Stimulated activated CD4-positive, alpha-beta T cell treated with anti-CD3 and anti-CD28 coated beads, Interleukin-12 subunit alpha, Interleukin-12 subunit beta, amount 100 ng/mL, for 48 hours (primary cell): ENCODE measurements at places on chromosomes 1 and 21.

DNA sequence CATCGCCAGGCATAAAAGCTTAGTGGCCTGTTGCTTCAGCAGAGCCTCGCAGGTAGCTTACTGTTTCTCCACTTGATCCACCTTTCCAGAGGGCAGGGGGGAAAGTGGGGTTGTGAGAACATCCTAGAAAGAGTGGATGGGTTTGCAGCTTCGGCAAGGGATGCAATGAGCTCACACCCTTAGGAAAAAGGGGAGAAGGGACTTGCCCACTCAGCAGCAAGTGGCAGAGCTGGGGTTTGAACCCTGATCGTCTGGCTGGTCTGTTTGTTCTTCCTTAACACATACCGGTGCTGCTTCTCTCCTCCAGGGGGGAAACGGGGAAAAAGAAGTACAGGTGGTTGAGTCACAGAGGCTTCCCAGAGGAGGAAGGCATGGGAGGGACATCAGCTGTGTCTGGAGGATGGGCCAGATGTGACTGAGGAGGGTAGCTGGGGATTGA lies 1.0 kb downstream of the TMEM201 start:
- no peak for DNase-seq

GRCh38 chr1:155970531-155971167 lies 7.7 kb downstream of the ARHGEF2 start:
- no peak for DNase-seq

GRCh38 chr1:14598007-14598497 lies 433 bp upstream of the KAZN start:
- no peak for DNase-seq

DNA sequence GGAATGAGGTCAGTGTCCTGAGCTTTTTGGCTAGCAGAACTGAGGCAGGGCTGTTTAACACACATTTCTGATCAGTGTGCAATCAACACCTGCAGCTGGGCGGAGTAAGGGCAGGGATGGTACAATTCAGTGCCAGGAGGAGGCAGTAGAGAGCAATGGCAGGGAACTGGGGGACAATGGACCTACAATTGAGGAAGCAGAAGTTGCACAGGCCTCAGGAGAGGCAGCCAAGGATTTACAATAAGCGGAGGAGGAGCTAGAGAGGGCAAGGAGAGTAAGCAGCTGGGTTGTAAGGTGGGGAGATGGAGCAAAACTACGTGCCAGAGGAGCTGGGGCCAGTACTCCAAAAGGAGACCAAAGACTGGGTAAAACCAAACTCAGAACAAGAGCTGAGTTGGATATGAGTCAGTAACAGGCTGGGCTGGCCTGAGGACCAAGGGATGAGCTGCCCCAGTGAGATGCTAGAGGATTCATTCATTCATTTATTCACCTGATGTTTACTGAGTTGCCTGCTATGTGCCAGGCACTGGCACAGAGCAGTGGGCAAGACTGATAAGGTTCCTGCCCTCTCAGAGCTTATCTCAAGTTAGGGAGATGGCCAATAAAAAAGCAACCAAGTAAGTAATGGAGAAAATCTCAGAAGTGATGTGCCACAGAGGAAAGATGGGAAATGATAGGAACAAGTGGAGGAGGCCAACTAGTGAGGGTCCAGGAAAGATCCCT lies 10.4 kb upstream of the GALE start:
- DNase-seq = peak; percentile 40

DNA sequence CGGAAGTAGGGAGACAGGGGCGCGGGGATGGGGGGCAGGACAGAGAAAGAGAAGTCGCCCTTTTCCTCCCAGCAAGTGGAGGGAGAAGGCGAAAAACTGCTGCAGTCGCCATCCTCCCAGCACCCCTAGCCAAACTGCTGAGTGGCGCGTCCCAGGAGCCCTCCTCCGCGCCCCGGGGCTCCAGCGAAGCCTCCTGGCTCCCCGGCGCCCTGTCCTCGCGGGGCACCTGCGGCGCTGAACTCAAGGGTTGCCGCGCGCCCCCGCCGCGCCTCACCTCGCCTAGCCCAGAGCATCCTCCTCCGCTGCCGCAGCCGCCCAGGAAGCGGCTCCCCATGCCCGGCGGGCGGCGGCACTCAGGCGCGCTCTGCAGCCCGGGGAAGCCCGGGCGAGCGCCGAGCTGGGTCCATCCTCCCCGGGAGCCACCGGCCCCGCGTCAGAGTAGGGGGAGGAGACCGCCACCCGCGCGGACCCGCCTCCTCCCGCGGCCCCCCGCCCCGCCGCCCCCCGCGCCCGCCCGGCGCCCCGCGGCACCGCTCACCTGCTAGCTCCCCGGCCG lies at the start of gene DAB1:
Gene DAB1 (minus strand): TSS at position 405 of the 556 bp plus-strand sequence. CDS start 133,030 bp downstream, outside the sequence.
- no peak for DNase-seq

GRCh38 chr1:10204003-10204642 lies 6.2 kb upstream of the KIF1B start:
- no peak for DNase-seq

- DNase-seq = no peak
Observed at GRCh38 chr1:53517821-53518352, 58.7 kb downstream of the DMRTB1 start.

GRCh38 chr1:21295002-21295401 lies 4.7 kb upstream of the ECE1 start:
- DNase-seq = peak; percentile 44

- DNase-seq = no peak
Observed at GRCh38 chr1:69221524-69221923, 346.2 kb upstream of the LRRC7 start.

DNA sequence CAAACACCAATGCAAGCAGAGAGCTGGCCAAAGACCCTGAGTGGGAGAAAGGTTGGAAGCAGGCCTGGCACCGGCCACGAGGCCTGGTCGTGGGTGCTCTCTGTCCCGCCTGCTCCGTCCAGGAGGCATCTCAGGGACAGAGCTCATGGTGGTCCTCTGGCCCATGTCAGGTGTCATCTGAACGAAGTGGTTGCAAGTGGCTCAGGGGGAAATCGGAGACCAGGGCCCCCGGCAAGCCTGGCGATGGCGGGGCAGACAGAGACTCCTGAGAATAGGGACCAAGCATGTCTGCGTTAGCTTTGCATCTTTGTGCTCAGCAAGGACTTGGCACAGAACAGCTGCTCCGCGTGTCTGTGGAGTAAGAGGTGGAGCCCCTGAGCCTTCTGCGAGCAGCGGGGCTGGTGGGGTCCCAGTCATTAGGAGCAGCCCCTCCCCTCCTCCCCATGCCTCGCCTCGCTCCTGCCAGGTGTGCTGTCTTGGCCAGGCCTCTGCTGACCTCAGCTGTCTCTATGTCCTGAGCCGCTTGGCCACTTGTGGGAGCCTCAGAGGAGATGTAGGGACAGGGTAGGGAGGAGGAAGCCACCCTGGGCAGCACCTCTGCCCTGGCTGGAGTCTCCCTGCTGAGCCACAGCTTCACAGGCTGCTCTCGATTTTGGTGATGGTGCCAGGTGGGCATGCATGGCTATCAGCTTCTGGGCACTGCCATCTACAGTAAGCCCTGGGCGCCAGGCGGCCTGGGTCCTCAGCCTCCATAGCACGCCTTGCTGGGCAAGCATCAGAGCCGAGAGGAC lies 362.9 kb upstream of the VAMP3 start:
- DNase-seq = no peak

DNA sequence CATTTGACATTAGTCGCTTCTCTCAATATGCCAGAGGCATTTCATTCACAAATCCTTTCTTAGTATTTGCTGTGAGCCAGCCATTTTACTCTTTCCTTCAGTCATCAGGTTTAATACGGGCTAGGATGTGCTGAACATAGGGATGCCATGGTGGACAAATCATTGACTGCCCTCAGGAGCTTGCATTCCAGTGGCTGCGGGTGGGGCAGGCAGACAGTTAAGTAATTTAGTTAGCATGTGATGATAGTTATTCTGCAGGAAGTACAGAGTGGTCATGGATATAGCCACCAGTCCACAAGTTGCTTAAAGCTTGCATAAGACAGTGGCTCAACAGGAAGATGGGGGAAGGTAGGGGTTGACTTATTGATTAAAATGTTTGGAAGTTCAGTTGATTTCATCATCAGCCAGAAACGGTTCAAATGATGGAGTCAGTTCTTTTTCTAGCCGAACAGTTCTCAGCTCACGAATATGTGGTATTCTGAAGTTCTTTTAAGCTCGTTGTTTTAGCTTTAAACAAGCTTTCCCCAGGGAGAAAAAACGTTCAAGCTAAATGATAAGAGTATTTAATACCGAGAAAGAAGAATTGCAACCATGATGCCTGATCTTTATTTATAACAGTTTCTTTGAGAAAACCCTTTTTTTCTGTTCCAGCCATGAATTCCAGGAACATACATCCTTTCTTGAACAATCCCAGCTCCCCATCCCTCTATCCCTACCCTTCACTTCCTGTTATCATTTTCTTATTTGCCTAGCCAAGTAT lies 1.4 kb downstream of the SLC22A15 start:
- DNase-seq = no peak

GRCh38 chr1:56511364-56511763 lies 68.0 kb downstream of the PLPP3 start:
- no peak for DNase-seq

GRCh38 chr21:44940116-44940631 lies 345 bp downstream of the SLX9 start:
- no peak for DNase-seq

DNA sequence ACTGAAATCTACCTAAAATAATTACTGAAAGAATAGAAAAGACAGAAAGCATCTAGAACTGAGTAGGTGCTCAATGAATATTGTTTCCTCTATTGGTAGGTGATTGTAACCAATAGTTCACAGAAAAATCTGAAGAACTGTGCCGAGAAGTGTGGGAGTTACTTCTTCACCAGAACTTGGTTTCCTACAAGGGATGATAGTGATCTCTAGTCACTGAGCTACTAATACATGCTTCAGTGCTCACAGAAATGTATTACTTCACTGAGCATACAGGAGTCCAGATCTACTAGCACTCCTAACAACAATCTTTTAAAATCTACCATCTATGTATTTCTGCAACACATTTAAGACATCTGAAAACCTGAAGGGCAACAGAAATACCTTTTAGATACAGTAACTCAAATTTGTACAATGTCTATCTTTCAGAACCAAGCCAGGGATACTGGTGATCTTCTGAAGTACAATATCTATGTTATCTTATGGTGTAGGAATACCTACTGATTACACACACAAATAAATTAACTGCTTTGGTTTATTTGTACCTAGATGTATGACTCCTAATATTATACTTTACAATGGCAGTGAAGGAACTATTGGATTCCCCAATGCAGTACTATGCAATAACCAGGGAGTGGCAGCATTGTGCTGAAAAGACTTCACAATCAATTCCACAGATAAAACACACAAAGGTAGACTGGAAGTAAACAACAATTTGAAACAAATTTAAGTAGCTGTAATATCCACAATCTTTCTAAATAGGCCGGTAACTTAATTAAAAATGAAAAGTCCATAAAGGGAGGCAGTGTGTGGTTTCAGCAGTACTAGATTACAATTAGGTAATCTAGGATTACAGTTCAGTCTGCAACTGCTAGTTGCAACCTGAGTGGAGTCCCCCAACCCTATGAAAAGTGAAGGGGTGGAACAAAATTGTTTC lies 243.0 kb downstream of the SLC45A1 start:
- no peak for DNase-seq

GRCh38 chr21:41152147-41152546 lies 15.8 kb upstream of the BACE2 start:
- DNase-seq = no peak
